ENCODE measurements at places on chromosomes 11 and 22.

GRCh38 chr11:117744471-117745150, 52.4 kb downstream of the DSCAML1 start:
- H3K27me3 ChIP-seq, result peaks cover 2% of the 10 kb centered on the region
- H3K4me3 ChIP-seq, result no peak overlapping the region
- no peaks in the 10 kb centered on the region for H3K4me1 ChIP-seq
- no peaks in the 10 kb centered on the region for H3K36me3 ChIP-seq
- no peak for DNase-seq
- H3K27ac ChIP-seq, result no peak overlapping the region

DNA sequence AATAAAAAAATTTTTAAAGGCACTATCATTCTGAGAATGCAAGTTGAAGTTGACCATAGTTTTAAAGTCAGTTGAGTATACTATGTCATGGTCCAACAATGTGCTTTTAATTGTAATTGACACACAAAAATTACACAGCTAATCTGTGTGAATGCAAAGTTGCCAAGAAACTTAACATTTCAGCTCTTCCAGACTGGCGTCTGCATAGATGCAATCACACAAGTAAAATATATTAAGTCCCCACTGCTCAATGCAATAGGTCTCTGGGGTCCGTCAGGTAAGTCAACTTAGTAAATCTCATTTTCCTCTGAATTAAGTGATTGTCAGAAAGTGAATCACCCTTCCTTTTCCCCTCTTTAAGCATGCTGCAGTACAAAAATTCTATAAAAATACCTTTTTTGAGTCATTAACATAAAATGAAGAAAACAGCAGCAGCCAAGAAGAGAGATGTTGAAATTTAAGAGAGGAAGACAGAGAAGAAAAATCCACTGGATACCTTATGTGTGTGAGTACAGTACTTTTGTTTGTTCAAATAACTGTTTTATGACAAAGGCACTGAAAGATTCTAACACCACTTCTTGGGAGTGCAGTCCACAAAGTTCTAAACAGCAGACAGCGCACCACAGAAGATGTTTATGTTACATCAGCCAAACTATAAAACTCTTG, 5.1 kb downstream of the FZD4 start:
- no peak overlapping the region for H3K27ac ChIP-seq
- no peak overlapping the region for H3K4me3 ChIP-seq
- H3K27me3 ChIP-seq, result no peaks in the 10 kb centered on the region
- no peaks in the 10 kb centered on the region for H3K36me3 ChIP-seq
- DNase-seq, result no peak

DNA sequence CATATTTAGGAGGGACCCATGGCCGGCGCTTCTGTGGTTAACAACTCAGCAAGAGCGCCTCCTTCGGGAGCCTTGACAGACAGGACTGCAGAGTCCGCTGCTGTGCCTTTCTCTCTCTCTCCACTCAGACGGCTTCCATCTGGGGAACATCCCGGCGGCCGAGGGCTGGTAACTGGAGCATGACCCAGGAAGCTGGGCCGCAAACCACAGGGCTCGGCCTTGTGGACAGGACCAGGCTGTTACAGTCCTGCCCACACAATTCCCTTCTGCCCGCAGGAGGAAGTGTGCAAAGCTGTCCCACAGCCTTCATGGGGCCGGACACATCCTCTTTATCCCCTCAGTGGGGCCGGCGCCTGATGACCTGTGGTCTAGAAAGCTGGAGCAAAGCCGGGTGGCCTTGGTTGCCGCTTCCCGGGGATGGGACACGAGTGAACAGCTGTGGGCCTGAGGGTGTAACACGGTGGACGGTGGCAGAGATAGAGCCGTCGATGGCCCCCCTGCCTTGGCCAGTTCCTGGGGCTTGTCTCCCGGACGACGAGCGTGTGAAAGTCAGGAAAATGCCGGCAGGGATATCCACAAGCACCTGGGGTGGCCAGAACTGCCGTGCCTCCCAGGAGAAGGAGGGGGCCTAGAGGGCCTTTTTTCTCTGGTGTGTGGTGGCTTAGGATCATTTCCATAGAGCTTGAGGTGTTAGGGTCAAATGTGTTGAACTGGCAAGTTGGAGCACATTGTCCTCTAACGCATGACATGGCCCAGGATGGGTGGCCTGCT, 50.1 kb downstream of the FBLN1 start:
- H3K36me3 ChIP-seq, result no peaks in the 10 kb centered on the region
- DNase-seq, result no peak

- H3K27ac ChIP-seq, result no peak overlapping the region
Measured at GRCh38 chr11:88511006-88511405, 173.5 kb upstream of the CTSC start.

- no peak overlapping the region for H3K4me3 ChIP-seq
- no peaks in the 10 kb centered on the region for H3K27me3 ChIP-seq
- H3K4me1 ChIP-seq, result peaks cover 21% of the 10 kb centered on the region
- peak; percentile 61 for DNase-seq
- H3K27ac ChIP-seq, result no peak overlapping the region
- H3K36me3 ChIP-seq, result no peaks in the 10 kb centered on the region
Measured at GRCh38 chr22:30286813-30287647, 2.3 kb downstream of the CASTOR1 start.

DNA sequence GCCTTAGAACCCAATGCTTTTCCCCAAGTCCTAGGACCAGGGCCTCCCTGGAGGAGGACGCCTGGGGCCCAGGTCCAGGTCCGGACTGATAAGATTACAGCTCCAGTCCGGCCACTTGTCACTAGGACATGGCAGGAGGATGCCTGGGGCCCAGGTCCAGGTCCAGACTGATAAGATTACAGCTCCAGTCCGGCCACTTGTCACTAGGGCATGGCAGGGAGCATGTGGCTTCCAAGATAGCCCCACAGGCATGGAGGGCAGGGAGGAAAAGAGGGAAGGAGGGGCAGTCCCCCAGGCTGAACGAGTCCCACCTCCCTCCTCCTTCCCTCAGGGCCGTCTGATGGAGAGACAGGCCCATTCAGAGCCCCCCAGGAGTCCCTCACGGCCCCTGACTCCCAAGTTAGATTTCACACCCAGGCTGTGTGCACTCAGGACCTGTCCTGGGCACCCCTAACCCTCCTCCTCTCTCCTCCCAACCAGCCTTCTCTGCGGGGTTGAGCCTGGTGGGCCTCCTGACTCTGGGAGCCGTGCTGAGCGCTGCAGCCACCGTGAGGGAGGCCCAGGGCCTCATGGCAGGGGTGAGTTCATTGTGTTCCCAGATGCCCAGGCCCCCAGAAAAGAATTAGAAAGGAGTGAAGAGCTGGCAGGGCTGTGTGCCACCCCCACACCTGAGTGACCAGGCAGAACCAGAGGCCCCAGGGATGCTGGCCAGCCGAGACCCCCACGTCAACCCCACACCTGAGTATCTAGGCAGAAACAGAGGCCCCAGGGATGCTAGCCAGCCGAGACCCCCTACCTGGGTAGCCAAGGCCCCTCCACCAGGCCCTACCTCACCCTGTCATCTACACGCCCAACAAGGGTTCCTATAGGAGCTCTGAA, 2.1 kb downstream of the TSPAN32 start:
- DNase-seq, result no peak
- H3K36me3 ChIP-seq, result no peaks in the 10 kb centered on the region
- H3K4me3 ChIP-seq, result no peak overlapping the region
- no peaks in the 10 kb centered on the region for H3K4me1 ChIP-seq
- no peak overlapping the region for H3K27ac ChIP-seq

GRCh38 chr11:120912504-120912903, 111.4 kb upstream of the TBCEL start:
- no peaks in the 10 kb centered on the region for H3K36me3 ChIP-seq
- H3K27me3 ChIP-seq, result no peaks in the 10 kb centered on the region
- H3K4me3 ChIP-seq, result no peak overlapping the region
- no peak overlapping the region for H3K27ac ChIP-seq

DNA sequence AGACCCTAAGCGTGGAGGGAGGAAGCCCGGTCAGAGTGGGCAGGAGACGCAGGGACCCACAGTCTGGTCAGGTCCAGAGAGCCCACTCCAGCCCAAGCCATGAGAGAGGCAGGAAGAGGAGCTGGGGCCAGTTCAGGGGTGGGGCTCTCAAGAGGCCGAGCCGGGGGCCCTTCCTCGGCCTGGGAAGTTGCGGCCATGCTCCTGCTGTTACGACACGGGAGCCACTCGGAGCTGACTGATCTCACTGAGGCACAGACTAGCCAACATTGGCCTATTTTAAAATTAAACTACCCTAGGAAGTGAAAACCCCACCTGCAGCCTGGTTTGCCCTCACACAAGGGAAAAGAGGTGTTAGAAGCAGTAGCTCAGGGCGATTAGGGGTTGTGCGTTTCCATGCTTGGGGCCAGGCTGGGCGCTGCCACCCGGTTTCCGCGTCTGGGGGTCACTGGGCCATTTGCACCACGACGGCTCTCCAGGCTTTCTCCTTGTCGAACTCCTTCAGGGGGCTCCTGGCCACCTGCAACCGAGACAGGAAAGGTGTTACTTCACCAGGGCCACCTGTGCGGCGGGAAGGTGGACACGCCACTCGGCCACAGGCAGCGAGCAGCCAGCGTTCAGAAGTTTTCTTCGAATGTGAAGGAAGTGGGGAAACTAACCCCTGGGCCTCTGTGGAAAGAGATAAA, 3.2 kb upstream of the TTLL8 start:
- no peak for DNase-seq
- no peak overlapping the region for H3K27ac ChIP-seq
- H3K27me3 ChIP-seq, result peaks cover 3% of the 10 kb centered on the region
- no peak overlapping the region for H3K4me3 ChIP-seq
- peaks cover 6% of the 10 kb centered on the region for H3K4me1 ChIP-seq

DNA sequence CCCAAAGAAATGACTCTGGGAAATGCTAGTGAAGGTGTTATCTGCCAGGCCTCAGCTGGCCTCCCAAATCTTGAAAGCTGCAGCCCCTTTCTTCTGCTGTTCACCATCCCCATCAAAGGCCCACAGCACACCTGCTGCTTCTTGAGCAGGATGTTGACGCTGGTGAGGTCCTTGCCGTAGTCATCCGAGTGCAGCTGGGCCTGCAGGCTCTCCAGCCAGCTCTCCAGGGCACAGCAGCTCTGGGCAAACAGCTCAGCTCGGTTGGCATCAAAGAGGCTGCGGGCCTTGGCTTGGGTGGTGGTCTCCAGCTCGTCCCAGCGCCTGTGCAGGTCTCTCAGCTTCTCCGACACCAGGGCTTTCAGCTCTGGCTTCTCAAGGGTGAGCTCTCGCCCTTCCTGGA, 18.5 kb upstream of the RBM4B start:
- no peaks in the 10 kb centered on the region for H3K4me1 ChIP-seq
- no peak for DNase-seq
- no peak overlapping the region for H3K27ac ChIP-seq
- no peaks in the 10 kb centered on the region for H3K27me3 ChIP-seq
- H3K4me3 ChIP-seq, result no peak overlapping the region

DNA sequence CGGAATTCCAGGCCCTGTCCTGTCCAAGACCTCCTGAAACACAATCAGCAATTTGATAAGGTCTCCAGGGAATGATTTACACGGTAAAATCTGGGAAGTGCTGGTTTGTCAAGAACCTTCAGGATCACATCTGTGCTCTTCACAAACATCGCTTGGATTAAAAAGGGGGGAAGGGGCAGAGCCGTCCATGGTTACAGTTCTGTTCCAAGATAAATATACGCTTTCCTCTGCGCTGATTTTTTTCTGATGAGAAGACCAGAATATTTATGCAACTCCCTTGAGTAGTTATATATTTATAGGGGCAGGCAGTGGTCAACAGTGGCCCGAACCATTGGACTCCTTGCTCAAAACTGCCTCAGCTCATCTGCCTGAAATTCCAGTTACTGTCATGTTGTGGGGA, 9.2 kb upstream of the APOL5 start:
- H3K4me1 ChIP-seq, result no peaks in the 10 kb centered on the region
- no peak overlapping the region for H3K27ac ChIP-seq
- H3K27me3 ChIP-seq, result no peaks in the 10 kb centered on the region
- no peaks in the 10 kb centered on the region for H3K36me3 ChIP-seq

GRCh38 chr11:65183201-65183891, 1.6 kb downstream of the CAPN1 start:
- H3K36me3 ChIP-seq, result peaks cover 9% of the 10 kb centered on the region
- peak; percentile 73 for DNase-seq
- no peaks in the 10 kb centered on the region for H3K27me3 ChIP-seq
- H3K4me1 ChIP-seq, result peaks cover 11% of the 10 kb centered on the region

Measured in prostate gland (tissue), 2 donors.